Osteoblast (primary cell): ENCODE measurements at places on chromosomes 3 and 15. TPM values are rescaled to one million over a fixed set of nuclear protein-coding genes. Genes with fewer than 3 reads are reported as not detected.

- peaks cover 60% of the 10 kb centered on the region for H3K4me1 ChIP-seq
- DNase-seq = peak; percentile 18
- H3K27ac ChIP-seq = peak overlapping the region; percentile 94
- H3K27me3 ChIP-seq = no peaks in the 10 kb centered on the region
- H3K36me3 ChIP-seq = no peaks in the 10 kb centered on the region
- H3K4me3 ChIP-seq = no peak overlapping the region
Observed at GRCh38 chr15:39125226-39125625, 455.7 kb upstream of the THBS1 start.

DNA sequence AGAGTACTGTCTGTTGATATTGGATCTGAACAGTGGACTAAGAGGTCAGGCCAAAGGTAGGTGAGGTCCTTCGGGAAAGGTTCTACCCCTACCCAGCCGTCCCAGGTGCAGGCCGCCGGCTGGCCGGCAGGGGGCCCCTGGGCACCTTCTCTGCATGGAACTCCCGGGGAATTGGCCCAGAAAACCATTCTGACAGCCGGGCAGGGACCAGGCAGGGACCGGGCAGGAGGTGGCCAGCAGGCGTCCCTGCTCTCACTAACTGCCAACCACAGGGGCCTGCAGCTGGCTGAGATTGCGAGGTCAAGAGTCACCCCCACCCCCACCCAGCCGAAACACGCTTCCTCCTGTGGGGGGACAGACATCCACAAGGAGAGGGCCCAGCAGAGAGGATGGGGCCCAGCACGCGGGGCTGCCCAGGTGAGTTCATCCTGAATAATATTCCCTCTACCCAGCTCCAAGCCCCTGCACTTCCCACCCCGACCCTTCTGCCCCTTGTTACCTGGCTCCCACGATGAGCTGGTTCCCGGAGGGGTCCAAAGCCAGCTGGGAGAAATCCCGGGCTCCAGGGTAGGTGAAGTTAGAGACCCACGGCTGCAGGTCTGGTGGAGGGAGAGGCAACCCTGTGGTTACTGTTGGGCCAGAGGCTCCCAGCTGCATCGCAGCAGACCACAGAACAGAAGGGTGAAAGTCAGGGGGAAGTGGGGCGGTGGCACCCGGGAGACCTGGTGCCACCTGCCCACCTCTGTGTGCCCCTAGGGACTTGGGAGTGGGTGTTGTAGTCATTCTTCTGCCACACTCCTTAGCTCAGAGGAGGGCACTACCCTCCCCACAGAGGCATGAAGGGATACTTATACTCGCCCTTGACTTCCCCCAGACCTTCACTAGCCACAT lies 84.4 kb downstream of the SEMA5B start:
- peak; percentile 96 for DNase-seq
- no peaks in the 10 kb centered on the region for H3K36me3 ChIP-seq
- H3K27ac ChIP-seq = no peak overlapping the region
- no peak overlapping the region for H3K4me3 ChIP-seq

- DNase-seq = no peak
- peaks cover 4% of the 10 kb centered on the region for H3K4me1 ChIP-seq
- H3K4me3 ChIP-seq = peak overlapping the region; percentile 40
Observed at GRCh38 chr3:43171748-43172147, 65.9 kb upstream of the POMGNT2 start.

- DNase-seq = peak; percentile 4
- peak overlapping the region; percentile 67 for H3K27ac ChIP-seq
Observed at GRCh38 chr15:36331531-36332275, 247.7 kb upstream of the CDIN1 start.

DNA sequence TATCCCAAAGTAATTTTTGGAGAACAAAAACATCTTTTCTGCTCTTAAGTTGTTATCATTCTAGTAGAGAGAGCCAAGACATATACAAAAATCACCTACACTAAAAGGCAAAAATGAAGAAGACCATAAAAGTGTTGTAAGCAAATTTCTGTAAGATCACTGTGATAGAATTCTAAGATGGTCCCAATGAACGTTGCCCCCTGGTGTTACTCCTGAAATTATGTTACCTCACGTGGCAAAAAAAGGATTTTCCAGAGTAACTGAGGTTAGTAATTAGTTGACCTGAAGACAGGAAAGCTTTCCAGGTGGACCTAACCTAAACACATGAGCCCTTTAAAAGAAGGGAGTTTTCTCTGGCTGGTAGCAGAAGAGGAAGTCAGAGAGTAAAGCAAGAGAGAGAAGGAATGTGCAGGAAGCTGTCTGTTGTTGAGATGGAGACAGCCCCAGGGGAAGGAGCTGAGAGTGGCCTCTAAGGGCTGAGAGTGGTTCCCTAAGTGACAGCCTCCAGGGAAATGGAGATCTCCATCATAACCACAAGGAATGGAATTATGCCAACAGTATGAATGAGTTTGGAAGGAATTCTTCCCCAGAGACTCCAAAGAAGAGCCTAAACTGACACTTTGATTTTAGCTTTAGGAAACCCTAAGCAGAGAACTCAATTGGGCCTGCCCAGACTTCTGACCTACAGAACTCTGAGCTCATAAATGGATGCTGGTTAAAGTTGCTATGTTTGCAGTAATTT lies 205.9 kb downstream of the CD47 start:
- H3K27ac ChIP-seq = no peak overlapping the region
- no peak overlapping the region for H3K4me3 ChIP-seq
- H3K4me1 ChIP-seq = peaks cover 9% of the 10 kb centered on the region
- DNase-seq = peak; percentile 35
- H3K27me3 ChIP-seq = no peaks in the 10 kb centered on the region
- no peaks in the 10 kb centered on the region for H3K36me3 ChIP-seq

DNA sequence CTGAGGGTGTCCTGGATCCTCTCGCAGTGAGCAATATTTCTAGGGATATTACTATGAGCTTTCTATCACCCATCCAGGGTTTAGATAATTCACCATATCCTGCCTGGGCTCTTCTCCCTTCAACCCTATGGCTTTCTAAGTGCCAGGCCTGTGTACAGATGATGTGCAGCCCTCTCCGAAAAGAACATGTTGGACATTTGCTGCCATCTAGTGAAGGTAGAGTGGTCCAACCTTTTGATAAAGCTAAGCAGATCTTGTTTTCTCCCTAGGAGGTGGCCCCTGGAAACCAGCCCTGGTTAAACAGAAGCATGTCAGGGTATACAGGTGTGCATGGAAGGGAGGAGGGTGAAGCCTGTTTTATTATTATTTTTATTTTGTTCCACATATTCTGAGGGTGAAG lies 27.9 kb upstream of the SCN10A start:
- no peak overlapping the region for H3K4me3 ChIP-seq
- no peak for DNase-seq
- no peaks in the 10 kb centered on the region for H3K4me1 ChIP-seq
- no peaks in the 10 kb centered on the region for H3K36me3 ChIP-seq

DNA sequence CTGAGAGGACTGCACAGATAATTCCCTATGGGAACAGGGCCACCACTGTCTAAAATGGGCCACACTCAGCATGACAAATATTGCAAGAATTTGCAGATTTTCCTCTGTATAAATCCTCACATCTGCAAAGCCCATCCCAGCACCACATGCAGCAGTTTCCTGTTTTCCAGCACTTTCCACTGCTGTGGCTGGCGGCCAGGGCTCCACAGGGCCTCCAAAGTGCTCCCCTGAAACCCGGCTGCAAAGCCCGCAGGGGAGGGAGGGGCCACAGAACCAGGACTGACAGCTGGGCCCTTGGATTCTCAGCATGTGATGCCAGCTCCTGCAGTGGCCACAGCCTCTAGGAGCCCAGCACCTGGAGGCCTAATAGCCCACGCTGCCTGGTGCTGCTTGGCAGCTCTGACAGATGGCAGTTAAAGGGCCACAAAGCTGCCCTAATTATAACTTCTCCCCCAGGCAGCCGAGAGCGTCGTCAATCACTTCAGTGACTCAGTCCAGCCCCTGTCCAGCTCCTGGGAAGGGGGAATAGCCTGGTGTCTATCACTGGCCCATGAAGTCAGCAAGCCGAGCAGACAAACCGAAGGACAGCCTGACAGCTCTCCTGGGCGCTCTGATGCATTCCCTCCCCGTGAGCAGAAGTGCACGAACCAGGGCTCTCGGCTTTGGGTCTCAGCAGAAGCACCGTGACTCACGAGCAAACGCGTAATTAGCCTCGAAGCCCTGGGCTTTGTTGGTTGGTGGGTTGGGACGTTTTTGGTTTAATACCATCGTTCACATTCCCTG lies 4.7 kb downstream of the LRRC15 start:
- no peaks in the 10 kb centered on the region for H3K27me3 ChIP-seq
- peak overlapping the region; percentile 2 for H3K4me3 ChIP-seq
- H3K4me1 ChIP-seq = peaks cover 31% of the 10 kb centered on the region
- DNase-seq = peak; percentile 93
- H3K27ac ChIP-seq = no peak overlapping the region
- no peaks in the 10 kb centered on the region for H3K36me3 ChIP-seq

- H3K36me3 ChIP-seq = no peaks in the 10 kb centered on the region
- H3K4me3 ChIP-seq = no peak overlapping the region
- no peak overlapping the region for H3K27ac ChIP-seq
- H3K4me1 ChIP-seq = no peaks in the 10 kb centered on the region
- no peak for DNase-seq
Observed at GRCh38 chr15:27398631-27399161, 427.7 kb downstream of the GABRG3 start.

DNA sequence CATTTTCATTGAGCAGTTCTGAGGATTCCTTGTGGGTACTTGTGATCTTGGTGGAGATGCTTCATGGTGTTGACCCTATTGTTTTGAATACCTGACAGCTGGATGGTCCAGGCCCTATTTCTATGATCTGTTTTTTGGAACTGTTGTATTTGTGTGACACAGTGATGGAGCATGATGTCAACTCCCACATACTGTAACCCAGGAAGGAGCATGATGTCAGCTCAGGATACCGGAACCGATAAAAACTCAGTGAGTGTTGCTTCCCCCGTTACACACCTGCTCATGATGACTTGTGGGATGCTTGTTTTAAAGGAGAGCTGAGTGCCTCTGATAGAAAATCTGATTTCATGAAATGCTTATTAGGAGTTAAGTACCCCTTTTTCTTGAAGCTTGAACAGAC lies 45.1 kb downstream of the ZBTB38 start:
- peaks cover 75% of the 10 kb centered on the region for H3K36me3 ChIP-seq
- no peaks in the 10 kb centered on the region for H3K27me3 ChIP-seq
- H3K27ac ChIP-seq = peak overlapping the region; percentile 100
- no peak overlapping the region for H3K4me3 ChIP-seq

DNA sequence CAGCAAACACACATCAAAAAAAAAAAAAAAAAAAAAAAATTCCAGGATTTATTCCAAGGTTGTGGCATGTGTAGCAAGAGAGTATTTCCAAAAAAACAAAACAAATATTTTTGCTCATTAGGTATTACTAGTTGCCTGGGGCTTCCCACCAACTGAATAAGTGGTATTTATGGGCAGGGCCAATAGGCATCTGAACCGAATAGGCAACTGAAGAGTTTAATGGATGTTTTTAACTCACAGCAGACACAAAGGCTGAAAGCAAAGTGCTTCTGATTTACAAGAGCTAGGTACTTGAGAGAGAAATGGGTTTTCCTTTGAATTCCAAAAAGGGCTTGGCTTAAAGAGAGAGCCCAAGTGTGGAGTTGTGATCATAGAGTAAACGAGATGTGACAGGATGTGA lies 21.4 kb downstream of the EIF4E3 start:
- no peak for DNase-seq
- H3K4me1 ChIP-seq = no peaks in the 10 kb centered on the region
- no peaks in the 10 kb centered on the region for H3K36me3 ChIP-seq
- no peaks in the 10 kb centered on the region for H3K27me3 ChIP-seq
- H3K27ac ChIP-seq = no peak overlapping the region
- H3K4me3 ChIP-seq = no peak overlapping the region

AADAC gene
- total RNA-seq = not detected in 2 replicates

IL17RB gene
- under 0.01 and 0.29 TPM in 2 replicates for total RNA-seq

ERC2 gene
- 0.36 TPM in 1 of 2 replicates, not detected in the other for total RNA-seq

NRG4 gene
- not detected in 2 replicates for total RNA-seq
